ENCODE measurements at places on chromosomes 6 and 20.

DNA sequence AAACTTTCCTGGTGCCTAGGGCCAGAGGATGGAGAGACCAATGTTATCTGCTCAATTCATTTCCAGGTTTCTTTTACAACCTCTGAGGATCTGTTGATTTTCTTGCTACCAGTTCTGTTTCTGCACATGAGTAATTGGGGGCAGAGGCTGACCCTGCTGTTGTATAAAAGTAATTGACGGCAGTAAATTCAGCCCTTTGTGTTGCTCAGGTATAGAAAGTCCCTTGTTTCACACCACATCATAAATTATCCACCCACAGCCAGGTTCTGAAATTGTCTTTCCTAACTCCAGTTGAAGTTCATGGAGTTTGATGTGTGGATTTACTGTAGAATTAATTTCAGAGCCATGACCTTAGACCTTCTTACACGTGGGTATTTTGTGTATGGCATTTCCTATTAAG, 107.4 kb upstream of the GRIK2 start:
- DNase-seq = no peak

DNA sequence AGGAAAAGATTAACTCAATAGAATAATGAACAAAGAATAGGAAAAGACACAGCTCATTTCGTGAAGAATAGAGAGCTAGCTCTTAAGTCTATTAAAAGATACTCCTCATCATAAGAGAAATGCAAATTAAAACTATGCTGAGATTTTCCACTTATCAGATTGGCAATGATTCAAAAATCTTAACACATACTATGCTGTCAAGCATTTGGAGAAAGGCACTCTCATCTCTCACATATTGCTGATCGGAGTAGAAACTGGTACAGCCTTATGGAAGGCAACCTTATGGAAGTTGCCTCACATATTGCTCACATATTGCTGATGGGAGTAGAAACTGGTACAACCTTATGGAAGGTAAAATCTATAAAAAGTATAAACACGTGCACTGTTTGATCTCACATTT, 21.4 kb upstream of the PLAGL1 start:
- no peak for DNase-seq

DNA sequence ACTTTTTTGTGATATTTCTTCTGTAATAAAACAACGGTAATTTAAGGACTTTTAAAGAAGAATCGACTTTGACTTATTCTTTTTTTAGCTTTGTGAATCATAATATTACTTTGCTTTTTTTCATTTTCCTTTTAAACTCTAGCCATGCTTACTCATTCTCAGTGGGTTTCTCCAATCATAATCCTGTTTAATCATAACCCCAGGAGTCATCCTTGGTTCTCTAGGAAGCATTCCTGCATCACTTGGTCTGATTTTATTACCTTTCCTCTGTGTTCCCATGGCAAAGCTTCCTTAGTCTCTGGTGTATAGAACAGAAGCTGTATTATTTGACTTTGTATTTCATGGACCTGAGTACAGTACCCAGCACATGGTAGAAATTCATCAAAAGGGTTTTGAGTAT, 223.5 kb downstream of the CDKAL1 start:
- DNase-seq = no peak

DNA sequence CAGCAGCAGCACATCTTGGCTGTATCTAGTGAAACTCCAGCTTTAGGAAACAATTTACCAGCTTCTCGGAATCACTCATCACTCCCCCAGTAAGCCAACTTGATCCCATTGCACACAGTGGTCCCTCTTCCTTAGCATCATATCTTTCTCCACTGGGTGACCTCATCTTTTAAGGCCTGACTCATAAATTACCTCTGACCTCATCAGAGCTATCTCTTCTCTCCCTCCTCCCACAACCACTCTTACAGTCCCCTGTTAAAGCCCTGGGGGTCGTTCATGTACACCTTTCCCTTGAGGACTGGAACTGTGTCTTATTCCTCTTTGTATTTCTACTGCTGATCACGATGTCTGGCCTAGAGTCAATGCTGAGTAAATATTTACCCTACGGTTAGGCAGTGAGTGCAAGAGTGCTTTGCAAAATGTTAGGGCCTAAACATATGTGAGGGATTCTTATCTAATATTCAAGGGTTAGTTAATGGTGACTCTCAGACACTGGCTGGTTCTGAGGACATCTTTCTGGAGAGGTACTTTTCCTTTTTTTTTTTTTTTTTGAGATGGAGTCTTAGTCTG, 187.2 kb downstream of the LRFN2 start:
- DNase-seq = no peak

GRCh38 chr6:111713236-111713635, 107.6 kb upstream of the TRAF3IP2 start:
- DNase-seq = no peak

Measured in GOT3 (cell line).